HTR-8/SVneo (cell line): ENCODE measurements at places on chromosomes 5 and 9.

DNA sequence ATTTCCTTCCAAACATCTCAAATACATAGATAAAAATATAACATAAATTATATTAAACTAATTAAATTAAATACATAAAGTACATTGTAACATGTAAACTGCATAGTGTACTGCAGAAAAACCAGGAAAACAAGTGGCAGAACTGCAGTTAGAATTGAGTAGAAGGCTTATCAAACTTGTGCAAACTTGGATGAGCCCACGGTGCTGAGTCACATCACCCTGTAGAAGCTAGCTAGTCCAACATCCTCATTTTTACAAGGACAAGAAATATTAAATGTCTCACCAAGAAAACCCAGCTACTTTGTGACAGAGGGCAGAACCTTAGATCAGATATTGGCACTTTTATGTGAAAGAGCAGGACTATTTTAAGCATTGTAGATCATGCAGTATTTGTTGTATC lies 807.9 kb upstream of the NUDT12 start:
- no peak for DNase-seq

- no peak for DNase-seq
These were observed 56.5 kb downstream of the SLC27A6 start for GRCh38 chr5:129021744-129022143.

- no peak for DNase-seq
These were observed 56.8 kb upstream of the SYNPO start for GRCh38 chr5:150583541-150584225.

GRCh38 chr9:114363424-114363823 lies 24.4 kb downstream of the AKNA start:
- DNase-seq = no peak

DNA sequence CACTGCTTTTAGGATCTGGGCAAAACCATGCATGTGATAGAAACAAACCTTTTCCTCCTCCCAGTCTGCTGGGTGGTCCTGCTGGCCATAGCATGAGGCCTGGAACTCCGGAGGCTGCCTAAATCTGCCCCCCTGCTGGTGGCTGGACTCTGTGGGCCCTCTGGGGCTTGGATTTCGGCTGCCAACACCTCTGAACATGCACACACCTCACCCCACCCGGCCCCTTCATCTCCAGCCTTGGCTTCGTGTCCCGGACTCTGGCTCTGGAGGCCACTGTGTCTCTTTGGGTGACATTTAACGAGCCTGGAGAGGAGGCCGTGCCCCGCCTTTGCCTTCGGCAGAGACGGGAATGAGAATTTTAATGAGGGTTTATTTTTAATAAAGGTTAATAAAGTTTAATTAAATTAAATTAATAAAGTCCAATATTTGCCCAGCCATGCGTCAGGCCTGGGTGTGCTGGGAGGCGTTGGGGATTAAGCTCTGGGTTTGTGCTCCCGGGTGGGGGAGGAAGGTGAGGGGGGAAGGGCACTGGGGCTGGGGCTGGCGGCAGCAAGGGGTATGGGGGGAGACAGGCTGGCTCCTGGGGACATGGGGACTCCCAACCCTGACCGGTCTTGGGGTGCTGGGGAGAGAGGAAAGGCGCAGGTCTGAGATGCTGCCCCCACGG lies 251.8 kb downstream of the PBX3 start:
- no peak for DNase-seq

GRCh38 chr9:99197124-99197630 lies 24.6 kb downstream of the ALG2 start:
- no peak for DNase-seq

- DNase-seq = no peak
These were observed 9.0 kb downstream of the CD274 start for GRCh38 chr9:5459289-5459829.

- DNase-seq = no peak
These were observed 176.5 kb upstream of the MAP3K1 start for GRCh38 chr5:56638768-56639238.

DNA sequence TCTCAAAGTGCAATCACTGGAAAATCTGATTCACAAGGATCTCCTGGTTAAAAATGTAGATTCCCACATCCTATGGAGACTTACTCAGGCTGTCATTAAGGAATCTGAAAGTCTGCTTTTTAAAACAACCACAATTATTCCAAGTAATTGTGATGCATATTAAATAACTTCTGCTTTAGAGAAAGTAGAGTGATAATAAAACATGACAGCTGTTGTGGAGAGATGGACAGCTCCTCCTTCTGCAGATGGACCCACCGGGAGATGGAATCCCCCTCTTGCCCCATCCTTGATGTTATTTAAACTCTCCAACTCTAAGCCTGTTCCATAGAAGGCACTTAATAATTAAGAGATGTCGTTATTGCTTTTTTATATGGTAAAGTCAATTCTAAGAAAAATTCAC lies 802.2 kb downstream of the CDH12 start:
- DNase-seq = no peak

- no peak for DNase-seq
These were observed 7.1 kb downstream of the GTF3C5 start for GRCh38 chr9:133037775-133038515.
